ENCODE measurements at places on chromosomes 16 and 17.

GRCh38 chr16:67088551-67088950 is 21.2 kb upstream of the PHAF1 start:
- no peak for DNase-seq

DNA sequence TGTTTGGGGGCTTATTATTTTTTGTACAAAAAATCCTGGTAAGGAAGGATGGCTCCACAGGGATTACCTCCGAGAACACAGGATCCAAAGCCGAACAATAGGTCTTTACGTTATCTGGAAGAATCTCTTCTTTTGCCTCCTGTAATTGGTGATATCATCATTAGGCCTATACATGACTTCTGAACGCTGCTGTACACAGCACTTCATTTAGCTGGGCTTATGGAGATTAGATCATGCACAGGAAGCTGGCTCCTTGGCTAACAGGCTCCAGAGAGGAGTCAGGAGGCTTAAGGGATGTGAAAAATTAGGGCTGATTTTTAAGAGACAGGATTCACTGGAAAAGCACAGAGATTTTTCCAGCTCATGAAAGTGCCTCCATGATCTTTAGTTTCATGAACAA is 54.7 kb downstream of the TANGO6 start:
- DNase-seq, result no peak

DNA sequence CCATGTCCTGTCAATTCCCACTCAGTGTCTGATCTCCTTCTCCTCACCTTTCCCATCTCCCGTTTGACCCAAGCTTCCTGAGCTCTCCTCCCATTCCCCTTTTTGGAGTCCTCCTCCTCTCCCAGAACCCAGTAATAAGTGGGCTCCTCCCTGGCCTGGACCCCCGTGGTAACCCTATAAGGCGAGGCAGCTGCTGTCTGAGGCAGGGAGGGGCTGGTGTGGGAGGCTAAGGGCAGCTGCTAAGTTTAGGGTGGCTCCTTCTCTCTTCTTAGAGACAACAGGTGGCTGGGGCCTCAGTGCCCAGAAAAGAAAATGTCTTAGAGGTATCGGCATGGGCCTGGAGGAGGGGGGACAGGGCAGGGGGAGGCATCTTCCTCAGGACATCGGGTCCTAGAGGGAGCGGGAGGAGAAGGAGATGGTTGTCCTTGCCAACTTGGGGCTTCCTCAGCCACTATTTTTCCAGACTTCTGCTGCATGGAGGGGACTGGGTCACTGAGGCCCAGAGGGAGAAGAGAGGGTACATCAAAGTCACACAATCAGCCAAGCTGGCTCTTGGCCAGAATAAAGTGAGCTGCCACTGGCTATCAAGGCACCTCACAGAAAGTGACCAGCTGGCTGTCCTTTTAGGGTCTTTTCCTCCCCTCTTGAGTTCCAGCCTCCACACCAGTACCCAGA is 1.9 kb upstream of the TBC1D10B start:
- DNase-seq, result no peak

DNA sequence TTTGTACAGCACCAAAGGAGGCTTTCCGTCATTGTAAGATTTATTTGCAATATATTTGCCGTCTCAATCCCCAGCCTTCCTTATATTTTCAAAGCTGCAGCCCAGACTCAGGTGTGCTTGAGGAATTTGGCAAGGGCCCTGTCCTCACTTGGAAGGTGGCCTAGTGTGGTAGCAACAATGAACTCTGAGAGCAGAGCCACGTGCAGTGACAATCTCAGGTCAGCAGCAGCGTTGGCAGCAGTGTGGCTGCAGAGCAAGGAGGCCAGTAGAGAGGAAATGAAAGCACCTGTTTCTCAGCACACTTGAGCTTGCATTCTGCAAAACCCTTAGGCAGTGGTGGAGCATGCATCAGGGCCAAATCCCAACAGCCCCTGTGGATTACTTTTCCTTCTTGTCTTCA is 613.5 kb downstream of the RBFOX1 start:
- peak; percentile 7 for DNase-seq

DNA sequence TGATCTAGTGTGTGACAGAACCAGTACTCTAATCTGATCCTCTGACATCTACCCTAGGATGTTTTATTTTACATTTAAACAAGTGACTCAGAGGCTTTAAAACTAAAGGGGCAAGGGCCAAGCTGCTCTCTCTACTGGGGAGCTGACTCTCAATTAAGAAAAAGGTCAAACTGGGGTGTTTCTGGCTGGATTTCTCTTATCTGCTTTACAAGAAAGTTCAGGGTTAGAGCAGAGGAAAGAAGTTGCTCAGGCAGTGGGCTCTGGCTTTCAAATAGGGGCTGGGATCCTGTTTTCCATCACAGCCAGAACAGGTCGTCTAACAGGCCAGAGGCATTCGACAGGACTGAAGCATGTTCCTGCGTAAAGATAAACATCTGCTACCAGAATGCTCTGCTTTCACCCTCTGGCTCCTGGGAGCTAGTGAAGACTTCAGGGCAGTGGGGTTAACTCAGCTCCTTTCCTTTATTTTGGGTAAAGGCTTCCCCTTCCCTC is 8.5 kb downstream of the MMP28 start:
- no peak for DNase-seq

DNA sequence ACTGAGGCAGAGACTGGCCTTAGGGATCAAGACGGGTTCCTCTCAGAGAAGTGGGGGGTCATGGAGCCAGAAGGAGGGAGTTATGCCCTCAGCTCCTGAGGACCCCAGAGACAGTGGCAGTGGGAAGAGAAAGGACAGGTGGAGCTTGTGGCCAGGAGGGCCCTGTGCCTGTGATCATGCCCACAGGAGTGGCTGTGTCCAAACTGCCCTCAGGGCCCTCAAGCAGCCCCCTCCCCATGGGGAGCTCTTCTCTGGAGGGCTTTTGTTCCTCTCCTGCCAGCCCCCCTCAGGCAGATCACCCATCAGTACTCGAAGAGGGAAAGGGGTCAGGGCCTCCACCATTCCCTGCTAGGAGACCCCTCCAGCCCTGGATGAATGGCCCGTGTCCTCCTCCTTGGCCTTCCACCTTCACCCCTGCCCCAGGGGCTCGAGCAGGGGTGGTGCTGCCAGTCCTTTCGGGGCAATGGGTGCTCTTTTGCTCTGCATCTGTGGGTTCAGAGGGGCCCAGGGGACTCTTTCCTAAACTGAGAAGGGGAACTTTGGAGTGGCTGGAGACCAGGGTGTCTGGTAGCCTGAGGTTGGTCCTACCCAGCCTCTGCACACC is 52.7 kb downstream of the BEAN1 start:
- DNase-seq, result no peak

DNA sequence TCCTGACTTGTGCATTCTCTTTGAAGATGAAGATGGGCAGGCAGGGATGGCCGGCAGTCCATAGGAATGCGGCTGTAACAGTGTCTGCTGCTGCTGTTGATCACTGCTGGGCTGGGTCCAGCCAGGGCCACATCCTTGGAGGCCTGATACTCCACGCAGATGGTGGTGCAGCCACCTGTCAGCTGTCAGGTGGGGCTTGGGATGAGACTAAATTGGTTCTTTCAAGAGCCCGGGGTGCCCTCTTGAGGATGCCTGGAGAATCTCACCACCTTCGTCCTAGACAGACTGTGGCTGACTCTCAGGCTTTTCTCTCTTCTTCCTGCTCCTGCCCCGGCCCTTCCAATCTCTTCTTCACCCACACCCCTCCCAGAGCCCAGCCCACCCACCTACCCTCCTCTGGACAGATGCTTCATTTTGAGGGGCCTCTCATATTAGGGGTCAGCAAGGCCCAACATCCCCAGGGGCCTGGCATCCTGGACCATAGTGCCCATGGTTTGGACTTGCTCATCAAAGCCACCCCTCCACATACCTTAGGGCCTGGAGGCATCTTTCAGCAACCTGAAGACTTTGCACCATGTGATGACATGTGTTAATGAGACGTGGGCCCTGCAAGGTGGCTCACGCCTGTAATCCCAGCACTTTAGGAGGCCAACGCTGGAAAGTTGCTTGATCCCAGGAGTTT is 19.1 kb downstream of the OSBPL7 start:
- peak; percentile 37 for DNase-seq

DNA sequence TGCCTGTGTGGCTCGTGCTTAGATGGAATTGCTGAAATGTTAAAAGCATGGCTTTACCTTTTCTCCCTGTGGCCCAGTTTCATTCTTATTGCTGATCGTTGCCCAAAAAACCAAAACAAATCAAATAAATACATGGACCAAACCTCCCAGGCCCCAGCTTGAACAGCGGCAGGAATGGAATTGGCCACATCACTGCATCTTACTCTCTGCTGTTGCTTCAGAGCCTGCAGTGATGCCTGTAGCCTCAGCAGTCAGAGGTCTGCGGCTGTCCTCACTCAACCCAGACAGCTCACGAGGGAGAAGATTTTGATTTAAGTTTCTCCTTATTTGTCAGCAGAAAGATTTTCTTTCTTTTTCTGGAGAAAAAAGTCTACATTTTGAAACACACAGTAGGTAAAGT is 91.5 kb downstream of the NPIPB11 start:
- DNase-seq, result no peak

DNA sequence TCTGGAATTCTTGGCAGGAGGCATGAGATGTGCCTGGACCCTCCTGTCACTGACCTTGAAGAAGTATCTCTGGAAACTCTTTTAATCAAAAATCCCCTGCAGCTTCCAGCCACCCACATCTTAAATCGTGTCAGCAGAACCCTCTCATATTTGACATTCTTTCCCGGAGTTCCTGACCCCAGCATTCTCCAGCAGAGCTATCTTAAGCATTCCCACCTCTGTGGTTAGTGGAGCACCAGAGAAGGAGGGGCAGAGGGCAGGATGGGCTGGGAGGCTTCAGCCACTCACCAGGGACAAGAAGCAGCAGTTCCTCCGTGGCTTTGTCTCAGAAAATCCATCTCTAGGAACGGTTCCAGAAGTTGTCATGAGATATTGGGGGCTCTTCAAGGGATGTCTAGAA is 149.9 kb downstream of the RGS9 start:
- no peak for DNase-seq

DNA sequence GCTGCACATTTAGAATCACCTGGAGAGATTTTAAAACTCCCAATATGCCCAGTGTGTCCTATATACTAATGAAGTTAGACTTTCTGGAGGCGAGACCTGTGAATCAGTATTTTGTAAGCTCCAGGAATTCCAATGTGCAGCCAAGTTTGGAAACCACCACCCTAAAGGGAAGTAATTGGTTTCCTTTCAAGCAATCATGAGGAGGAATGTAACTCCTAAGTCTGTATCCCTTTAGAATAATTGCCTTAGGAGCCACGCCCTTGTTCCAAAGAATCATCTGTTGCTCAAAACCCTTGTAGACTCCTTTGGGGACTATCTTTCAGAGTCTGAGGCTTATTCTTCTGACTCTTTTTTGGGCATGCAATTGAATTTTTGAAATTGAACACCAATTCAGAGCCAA is 84.4 kb downstream of the DNAH9 start:
- DNase-seq, result no peak

GRCh38 chr17:76032780-76033108 is 5.6 kb upstream of the EVPL start:
- no peak for DNase-seq

GRCh38 chr17:46178550-46179214 is 14.5 kb downstream of the KANSL1 start:
- no peak for DNase-seq

GRCh38 chr17:55245986-55246385 is 18.8 kb upstream of the HLF start:
- no peak for DNase-seq

DNA sequence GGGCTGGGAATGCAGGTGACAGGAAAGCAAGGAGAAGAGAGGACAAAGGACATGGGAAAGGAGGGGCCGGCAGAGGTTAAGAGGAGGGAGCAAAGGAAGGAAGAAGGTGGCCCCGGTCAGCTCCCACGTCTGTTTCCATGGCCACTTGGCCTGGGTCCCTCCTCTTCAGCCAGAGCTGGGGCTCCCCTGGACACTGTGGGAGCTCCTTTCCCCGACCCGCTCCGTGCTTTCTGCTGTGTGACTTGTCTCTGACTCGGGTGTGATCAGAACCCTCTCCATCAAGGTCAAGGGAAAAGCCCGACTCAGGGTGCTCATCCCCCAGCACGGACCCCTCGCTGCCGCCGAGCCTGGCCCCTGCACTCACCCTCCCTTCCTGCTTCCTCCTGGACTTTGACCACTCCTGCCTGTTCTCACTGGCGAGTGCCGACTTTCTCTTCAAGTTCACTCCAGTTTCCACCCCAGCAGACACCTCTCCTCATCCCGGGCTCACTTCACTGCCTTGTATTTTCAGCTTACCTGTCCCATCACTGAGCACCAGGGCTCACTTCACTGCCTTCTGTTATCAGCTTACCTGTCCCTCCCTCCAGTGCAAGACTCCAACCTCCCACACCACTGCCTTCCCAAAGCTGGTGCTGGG is 61.2 kb downstream of the MEAK7 start:
- no peak for DNase-seq

- no peak for DNase-seq
These were observed 259.0 kb downstream of the IRX3 start for GRCh38 chr16:54027558-54027957.

DNA sequence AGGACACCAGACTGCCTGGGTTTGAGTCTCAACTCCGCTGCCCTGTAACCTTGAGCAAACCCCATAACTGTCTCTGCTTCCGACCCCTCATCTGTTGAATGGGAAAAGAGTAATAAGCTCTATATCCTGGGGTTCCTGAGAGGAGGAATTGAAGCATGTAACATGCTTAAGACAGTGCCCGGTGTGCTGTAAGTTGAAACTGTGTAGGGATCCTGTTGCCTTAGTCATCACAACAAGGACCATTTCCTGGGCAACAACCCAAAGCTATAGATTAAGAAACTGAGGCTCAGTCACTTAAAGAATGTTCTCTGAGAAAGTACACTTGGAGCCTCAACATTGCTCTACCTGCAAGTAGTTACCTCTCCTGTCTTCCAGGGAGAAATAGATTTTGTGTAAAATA is 23.0 kb downstream of the CDH13 start:
- no peak for DNase-seq

DNA sequence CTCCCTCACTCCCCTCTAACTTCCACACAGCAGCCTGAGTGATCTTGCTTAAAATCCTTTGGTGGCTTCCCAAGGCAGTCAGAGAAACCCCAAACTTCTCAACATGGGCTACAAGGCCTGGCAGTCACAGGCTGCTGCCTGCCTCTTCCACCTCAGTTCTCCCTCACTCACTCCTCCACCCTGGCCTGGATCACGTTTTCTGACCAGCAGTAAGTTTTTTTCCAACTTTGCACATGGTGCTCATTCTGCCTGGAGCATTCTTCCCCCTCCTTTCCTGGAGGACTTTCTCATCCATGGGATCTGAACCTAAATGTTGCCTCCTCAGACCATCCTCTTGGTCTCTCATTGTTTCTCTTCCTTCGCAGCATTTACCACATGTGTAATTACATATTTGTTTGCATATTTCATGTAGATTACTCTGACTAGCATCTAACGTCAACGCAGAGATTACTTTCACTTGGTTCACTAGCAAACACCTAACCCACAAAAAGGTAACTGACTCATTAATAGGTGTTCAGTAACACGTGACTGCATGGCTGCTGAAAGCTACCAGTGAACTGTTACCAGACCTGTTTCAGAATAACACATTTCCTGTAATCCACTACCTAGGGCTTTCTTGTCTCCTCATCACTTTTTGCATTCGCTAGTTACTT is 17.1 kb downstream of the GNA13 start:
- DNase-seq, result no peak

GRCh38 chr17:2564877-2565276 is 28.6 kb upstream of the PAFAH1B1 start:
- DNase-seq, result no peak

GRCh38 chr17:48990882-48991357 is 6.3 kb upstream of the IGF2BP1 start:
- DNase-seq, result no peak

GRCh38 chr16:86952769-86953168 is 364.4 kb downstream of the C16orf95 start:
- DNase-seq, result no peak

GRCh38 chr17:74863420-74864296 is 4.0 kb upstream of the GRIN2C start:
- no peak for DNase-seq

Measured in DMS79 treated with DMSO at 0.1 percent for 48 hours (cell line).